ENCODE measurements at places on chromosomes 2 and 18.

GRCh38 chr2:69945941-69946340 is 15.5 kb downstream of the ASPRV1 start:
- DNase-seq: no peak

GRCh38 chr2:5562426-5562825 is 129.8 kb upstream of the SOX11 start:
- DNase-seq: no peak

DNA sequence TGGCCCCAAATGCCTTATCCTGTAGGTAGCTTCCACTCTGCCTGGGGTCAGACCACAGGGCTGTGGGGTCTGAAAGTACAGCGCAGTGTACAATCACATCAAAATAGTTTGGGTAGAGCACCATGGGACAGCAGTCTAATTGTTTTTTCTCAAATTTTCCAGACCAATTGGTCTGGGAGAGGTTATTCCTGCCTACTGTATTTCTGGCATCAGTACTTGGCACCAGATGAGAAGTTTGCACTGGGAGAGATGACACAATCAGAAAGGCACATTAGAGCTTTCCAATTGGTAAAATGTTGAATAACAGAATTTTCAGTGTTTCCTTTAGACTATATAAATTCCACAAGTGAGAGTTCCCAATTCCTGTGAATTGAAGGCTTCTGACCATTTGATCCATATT is 30.9 kb upstream of the LRRTM1 start:
- DNase-seq: no peak

- DNase-seq: no peak
These were observed 29.4 kb upstream of the IL1RN start for GRCh38 chr2:113098041-113098440.

- no peak for DNase-seq
These were observed 26.8 kb downstream of the PLEK start for GRCh38 chr2:68391869-68392268.

DNA sequence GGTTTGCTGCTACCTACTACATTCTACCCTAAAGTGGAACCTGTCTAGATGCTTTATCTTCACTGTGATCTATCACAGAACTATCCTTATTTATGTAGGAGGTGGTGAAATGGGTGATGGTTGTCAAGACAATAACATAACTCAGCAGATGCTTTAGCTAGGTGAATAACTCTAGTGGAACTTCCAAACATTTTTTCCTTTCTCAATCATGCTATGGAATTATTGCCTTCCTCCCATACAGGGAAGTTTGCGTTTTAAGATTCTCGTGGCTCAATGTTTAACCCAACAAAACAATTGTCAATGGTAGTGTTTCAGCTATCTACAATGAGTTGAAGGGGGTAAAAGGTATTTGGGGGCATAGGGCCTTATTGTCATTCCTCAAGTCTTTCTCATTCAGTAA is 82.6 kb upstream of the GLI2 start:
- DNase-seq: no peak

DNA sequence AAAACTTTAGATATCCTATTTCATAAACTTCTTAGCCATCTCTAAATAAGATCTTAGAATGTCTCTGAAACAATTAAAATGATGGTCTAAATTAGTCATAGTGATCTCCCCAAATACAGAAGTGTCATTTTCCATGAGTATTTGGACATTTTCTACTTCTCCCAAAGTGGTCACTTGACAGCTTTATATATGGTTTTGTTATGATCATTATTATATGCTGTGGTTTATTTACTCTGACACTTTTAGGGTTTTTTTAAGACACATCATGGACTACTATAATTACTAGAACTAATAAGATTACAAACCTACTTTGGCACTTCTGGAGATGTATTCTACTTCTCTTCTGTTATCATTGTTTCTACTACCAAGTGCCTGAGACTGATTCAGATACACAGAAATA is 47.1 kb downstream of the SLC25A12 start:
- DNase-seq: no peak

- no peak for DNase-seq
These were observed 89.2 kb upstream of the CXCR4 start for GRCh38 chr2:136207030-136207623.

- no peak for DNase-seq
These were observed 344.4 kb downstream of the CYRIA start for GRCh38 chr2:16321256-16321655.

GRCh38 chr18:13628211-13628610 is 98.1 kb downstream of the FAM210A start:
- no peak for DNase-seq

DNA sequence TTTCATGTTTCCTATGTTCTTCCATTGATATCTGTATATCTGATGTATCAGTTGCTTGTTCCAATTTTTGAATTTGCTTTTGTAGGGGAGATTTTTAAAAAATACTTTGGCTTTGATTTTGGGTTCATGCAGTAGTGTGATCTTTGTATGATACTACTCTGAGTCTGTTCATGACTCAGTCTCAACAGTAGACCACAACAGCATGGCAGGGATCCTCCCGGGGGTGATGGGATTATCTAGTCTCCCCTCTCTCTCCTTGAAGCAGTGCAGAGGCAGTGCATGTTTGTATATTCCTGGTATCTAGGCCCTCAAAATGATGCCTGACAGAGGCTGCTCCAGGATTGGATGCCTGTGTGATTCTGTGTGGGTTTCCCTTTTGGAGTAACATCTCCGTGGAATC is 55.3 kb downstream of the G6PC2 start:
- no peak for DNase-seq

DNA sequence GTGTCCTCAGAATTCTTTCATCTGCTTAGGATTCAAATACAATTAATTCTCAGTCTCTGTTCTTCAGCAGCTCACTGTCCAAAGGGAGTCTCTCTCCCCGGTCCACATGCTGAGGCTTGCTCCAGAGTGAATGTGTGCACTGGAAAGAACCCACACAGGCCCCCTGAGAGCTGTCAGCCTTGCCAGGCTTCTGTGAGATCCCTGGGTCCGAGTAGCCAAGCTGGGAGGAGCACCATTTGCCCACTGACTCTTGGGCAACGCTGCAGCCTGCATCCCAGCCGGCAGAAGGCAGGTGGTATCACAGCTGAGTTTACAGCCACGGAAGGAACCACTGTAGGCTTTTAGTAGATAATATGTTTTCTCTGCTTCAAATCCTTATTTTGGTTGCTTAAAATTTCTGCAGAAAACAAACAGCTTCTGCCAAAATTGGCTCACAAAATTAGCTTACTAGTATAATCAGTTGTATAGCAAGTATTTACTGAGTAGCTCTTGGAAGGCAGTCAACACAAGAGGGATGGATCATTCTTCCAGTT is 21.4 kb upstream of the LTBP1 start:
- DNase-seq: no peak

- DNase-seq: no peak
These were observed 12.7 kb upstream of the SMAD4 start for GRCh38 chr18:51017140-51017879.

DNA sequence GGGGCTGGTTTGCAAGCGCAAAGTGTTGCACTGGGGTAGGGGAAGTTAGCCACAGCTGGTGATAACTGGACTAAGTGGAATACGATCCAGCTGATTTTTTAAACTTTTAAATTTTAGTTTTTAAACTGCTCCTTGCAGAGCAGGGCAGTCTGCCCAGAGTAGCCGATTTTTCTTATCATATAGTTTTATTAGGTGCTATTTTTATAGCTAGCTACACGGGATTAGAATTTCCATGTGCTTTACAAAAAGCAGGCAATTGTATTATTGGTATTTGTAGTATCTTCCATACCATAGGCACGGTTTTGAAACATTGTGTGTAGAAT is 9.6 kb downstream of the CPLX4 start:
- no peak for DNase-seq

GRCh38 chr2:216031960-216032689 is 18.8 kb upstream of the MREG start:
- DNase-seq: no peak

- no peak for DNase-seq
These were observed 4.0 kb upstream of the GPR17 start for GRCh38 chr2:127641846-127642507.

GRCh38 chr2:175855236-175855635 is 146.8 kb downstream of the LNPK start:
- DNase-seq: no peak

GRCh38 chr2:104845946-104846785 is 7.7 kb upstream of the POU3F3 start:
- DNase-seq: no peak

DNA sequence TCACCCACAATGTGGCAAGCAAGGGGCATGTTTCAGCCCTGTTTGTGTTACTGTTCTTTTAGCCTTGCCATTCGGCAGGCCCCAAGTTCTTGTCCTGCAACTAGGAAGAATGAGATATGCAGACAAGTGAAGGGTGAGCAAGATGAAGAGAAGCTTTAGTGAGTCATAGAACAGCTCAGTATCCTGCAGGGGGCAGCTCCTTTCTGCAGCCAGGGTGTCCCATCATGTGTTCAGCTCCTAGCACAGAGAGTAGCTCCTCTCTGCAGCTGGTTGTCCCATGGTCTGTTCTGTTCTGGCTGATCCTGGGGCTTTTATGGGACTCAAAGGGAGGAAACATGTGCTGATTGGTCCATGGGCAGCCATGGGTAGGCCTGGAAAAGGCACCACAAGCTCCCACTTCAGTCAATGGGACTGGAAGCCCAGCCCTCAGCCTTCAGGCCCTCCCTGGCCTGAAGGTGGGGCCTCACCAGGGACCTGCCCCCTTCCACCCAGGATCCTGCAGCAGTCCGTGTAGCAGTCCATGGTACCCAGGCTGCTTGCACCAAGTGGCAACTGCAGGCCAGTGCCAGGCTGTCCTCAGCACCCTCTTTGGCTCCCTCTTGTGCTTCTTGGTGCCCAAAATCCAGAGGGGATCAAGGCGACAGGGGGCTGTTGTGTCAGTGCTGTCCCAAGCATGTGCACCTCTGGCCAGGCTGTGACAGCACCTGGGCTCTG is 326.4 kb downstream of the NR4A2 start:
- no peak for DNase-seq

- DNase-seq: no peak
These were observed 2.7 kb upstream of the SERTAD2 start for GRCh38 chr2:64656379-64656778.

DNA sequence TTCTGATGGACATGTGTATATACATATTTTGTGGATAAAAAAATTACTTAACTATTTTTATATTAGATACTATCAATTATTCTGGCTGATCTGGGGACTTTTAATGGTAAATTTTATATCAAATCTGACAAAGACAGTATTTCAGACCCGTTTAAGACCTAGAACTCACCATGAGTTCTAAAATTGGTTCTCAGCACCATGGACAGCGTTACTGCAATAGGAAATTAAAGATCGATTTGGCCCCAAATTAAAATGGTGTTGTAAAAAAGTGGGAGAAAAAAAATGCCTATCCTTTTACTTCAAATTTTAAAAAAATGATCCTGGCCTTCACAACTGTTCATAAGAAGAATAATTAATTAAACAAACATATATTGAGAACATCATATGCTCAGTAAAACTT is 919 bp upstream of the SCN2A start:
- no peak for DNase-seq

DNA sequence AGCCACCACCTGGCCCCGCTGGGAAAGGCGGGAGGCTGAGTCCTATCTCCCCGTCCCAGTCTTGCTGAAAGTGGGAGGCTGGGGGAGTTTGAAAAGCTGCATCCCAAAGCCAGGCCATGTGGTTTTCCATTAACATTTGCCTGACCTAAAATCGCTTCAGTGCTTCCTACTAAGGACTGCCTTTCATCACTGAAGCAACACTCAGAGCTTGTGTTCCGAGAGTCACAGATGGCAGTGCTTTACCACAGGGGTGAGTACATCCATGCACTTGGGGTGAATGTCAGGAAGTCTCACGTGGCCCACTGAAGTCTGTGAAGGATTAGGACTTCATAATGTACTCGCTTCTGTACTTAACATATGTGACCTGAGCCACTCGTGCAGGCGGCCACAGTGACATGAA is 43.3 kb downstream of the PXDN start:
- no peak for DNase-seq

DNA sequence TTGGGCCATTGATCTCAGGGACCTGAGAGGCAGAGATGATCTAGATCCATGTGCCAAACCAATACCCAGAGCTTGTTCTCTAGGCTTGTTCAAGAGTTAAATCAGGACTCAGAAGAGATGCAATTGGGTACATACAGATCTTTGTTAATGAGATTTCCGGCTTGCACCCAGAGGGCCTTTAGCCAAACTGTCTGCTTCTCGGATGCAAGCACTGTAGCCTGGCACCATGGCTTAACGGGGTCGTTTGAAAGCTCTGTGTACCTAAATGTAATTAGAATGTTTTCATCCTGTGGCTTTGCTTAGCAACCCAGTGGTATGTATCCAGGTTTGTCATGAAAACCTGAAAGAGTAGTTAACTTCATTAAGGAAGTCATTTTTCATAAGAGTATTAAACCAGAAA is 94.2 kb downstream of the TPGS2 start:
- peak; percentile 16 for DNase-seq

- DNase-seq: peak; percentile 12
These were observed 31.3 kb upstream of the RAPGEF4 start for GRCh38 chr2:172704072-172704936.

GRCh38 chr2:40497251-40497859 is 45.5 kb upstream of the SLC8A1 start:
- no peak for DNase-seq

DNA sequence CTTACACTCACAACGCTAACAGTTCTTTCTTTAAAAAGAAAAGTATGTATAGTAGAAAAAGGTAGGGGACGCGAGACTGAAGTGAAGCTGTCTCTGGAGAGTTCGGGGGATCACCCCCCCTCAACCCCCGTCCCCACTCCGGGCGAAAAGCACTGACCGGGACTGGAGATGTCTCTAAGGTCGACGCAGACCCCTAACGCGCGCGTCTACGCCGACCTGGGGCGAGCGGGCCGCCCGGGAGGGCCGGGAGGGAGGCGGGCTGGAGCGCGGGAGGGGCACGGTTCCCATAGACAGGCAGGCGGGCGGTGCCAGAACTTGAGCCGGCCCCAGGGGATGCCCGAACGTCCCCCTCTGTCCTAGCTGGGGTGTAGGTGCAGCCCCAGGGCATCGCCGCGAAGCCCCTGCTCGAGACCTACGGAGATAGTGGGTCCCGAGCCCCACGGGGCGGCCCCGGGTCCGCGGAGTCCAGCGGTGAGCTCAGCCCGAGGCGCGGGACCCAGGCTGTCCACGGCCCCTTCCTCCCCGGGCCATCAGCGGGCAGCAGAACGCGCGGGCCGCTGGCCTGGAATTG is 82.2 kb downstream of the CHRNA1 start:
- DNase-seq: peak; percentile 15

- no peak for DNase-seq
These were observed 6.9 kb downstream of the CREG2 start for GRCh38 chr2:101380376-101380775.

- no peak for DNase-seq
These were observed 73.0 kb downstream of the MYO1B start for GRCh38 chr2:191318037-191318728.

GRCh38 chr2:241463276-241464135 is 44.9 kb downstream of the STK25 start:
- DNase-seq: no peak

GRCh38 chr2:26330114-26330549 is 15.8 kb upstream of the SELENOI start:
- DNase-seq: peak; percentile 64

- DNase-seq: no peak
These were observed 44.0 kb upstream of the PPP1CB start for GRCh38 chr2:28707592-28707991.
